ENCODE measurements at places on chromosomes 1 and 21.

DNA sequence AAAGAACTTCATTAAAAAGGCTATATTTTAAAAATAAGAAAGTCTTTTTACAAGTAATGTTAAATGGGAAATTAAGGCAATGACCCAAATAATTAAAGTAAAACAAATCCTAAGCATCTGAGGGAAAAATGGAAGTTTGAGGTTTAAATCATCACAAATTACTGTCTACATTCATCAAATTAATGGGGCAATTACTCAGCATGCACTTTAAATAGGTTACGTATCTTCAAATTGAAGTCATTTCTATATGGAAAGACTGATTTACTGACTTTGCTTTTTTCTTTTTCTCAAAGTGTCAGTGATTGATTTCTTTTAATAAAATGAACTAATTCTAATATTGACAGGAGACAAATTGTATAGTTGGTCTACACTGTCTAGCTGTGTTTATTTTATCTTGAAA, 1452.3 kb downstream of the NCAM2 start:
- no peak for DNase-seq

DNA sequence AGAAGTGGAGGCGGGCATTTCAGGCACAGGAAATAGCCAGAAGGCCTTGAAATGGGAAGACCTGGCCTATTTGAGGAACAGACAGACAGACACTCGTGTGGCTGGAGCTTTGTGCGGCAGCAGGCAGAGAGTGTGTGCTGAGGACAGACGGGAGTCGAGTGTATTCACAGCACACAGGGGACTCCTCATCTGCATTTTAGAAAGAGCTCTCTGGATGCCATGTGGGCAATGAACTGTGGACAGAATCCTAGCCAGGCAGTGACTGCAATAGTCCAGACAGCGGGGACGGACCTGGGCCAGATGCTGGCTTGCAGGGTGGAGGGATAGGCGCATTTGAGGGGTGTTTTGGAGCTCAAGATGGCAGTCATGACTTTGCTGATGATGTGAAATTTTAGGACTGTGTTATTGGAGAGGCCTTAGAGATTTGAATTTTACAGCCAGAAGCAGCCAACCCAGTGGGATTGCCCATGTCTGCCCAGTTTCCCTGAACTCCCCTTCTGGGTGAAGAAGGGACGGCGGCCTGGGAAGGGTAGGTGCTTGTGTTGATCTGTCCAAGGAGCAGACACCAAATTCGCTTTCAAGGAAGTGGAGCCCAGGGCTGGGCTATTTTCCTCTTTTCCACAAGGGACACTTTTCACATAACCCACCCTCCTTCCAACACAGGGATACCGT, 43.7 kb downstream of the CHAF1B start:
- no peak for DNase-seq

- no peak for DNase-seq
Observed at GRCh38 chr1:4962836-4963235, 308.4 kb downstream of the AJAP1 start.

DNA sequence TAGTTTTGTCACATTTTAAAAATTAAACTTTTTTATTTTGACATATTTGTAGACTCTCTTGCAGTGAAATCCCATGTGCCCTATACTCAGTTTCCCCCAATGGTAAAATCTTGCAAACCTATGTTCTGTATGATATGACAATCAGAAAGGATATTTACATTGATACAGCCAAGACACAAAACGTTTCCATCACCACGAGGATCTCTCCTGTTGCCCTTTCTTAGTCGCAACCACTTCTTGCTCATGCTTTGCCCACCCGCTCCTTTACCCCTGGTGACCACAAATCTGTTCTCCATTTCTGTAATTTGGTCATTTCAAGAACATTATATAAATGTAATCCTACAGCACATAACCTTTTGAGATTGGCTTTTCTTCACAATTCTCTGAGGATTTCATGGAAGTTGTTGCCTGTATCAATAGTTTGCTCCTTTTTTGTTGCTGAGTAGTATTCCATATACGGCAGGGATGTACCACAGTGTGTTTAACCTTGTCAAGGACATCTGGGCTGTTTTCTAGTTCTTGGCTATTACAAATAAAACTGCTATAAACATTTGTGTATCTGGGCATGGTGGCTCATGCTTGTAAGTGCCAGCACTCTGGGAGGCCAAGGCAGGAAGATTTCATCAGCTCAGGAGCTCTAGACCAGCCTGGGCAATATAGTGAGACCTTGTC, 14.0 kb upstream of the BATF3 start:
- no peak for DNase-seq

GRCh38 chr1:47388030-47388890, 27.8 kb upstream of the FOXE3 start:
- no peak for DNase-seq
